Foreskin keratinocyte (primary cell): ENCODE measurements at places on chromosomes 13 and 19. TPM values are rescaled to one million over a fixed set of nuclear protein-coding genes. Genes with fewer than 3 reads are reported as not detected.

The PLVAP gene
- not detected in 2 replicates for total RNA-seq

The MCF2L gene
- 0.07 TPM in 1 of 2 replicates, not detected in the other for total RNA-seq

The WDR87 gene
- total RNA-seq, result not detected in 2 replicates

The ZNF160 gene
- total RNA-seq, result 10.1 and 12.8 TPM in 2 replicates

The VMAC gene
- total RNA-seq, result 1.5 and 2.1 TPM in 2 replicates

The AP1M2 gene
- total RNA-seq, result 86.6 and 117 TPM in 2 replicates

The CCNE1 gene
- 11.9 and 13.3 TPM in 2 replicates for total RNA-seq

The BST2 gene
- 5.4 and 7.1 TPM in 2 replicates for total RNA-seq

The REEP6 gene
- total RNA-seq, result 1.1 and 1.4 TPM in 2 replicates

The SIGLEC5 gene
- total RNA-seq, result not detected in 2 replicates

The TRPM4 gene
- 17.6 and 18.7 TPM in 2 replicates for total RNA-seq

The ESD gene
- total RNA-seq, result 138 and 140 TPM in 2 replicates

The ANGPTL4 gene
- total RNA-seq, result 1.5 and 3.0 TPM in 2 replicates

The TNFRSF19 gene
- 0.78 and 0.81 TPM in 2 replicates for total RNA-seq

The MAST1 gene
- 0.10 and 0.21 TPM in 2 replicates for total RNA-seq

The TEX101 gene
- not detected in 2 replicates for total RNA-seq

The DNAAF3 gene
- total RNA-seq, result 7.3 and 9.1 TPM in 2 replicates

The ICAM3 gene
- total RNA-seq, result 4.4 and 6.0 TPM in 2 replicates

The CEACAM21 gene
- not detected in 2 replicates for total RNA-seq

The VSTM1 gene
- total RNA-seq, result not detected in 2 replicates

The KIR3DL2 gene
- total RNA-seq, result not detected in 2 replicates

The FGF22 gene
- not detected in 2 replicates for total RNA-seq

The CILP2 gene
- 0.21 and 0.24 TPM in 2 replicates for total RNA-seq

The PSG4 gene
- total RNA-seq, result 5.7 and 10.1 TPM in 2 replicates

The SYCN gene
- total RNA-seq, result not detected in 2 replicates

The CPB2 gene
- total RNA-seq, result not detected in 2 replicates

The OR7C1 gene
- total RNA-seq, result not detected in 2 replicates

The KLK4 gene
- total RNA-seq, result not detected in 2 replicates

The DCLK1 gene
- 0.11 TPM in 1 of 2 replicates, not detected in the other for total RNA-seq
